ENCODE measurements at places on chromosomes 3 and 15.

- peak; percentile 50 for DNase-seq
These were observed 888 bp downstream of the TMOD3 start for GRCh38 chr15:51830276-51830806.

DNA sequence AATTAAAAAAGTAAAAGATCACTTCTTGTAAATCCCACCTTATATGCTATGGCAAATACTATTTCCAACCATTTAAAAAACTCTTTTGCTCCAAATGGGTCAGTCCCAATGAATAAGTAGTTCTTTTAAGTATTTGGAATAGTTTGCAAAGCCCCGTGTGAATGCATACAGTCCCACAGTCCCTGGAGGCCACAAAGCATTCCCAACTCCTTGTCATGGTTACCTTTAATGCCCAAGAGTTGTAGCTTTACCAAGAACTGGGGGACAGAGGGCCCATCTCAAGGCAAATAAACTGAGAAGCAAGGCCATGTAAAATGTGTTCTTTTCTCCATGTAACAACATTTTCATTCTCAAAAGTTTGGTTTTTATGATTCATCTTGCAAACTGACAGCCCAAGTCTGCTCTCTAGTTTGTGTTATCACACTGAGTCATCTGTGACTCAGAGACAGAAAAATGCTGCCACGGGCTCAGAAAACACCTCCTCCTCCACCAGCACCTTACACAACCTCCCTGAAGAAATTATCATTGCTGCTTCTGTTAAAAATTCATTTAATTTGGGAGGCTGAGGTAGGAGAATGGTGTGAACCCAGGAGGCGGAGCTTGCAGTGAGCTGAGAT lies 336.2 kb downstream of the ERC2 start:
- peak; percentile 94 for DNase-seq

DNA sequence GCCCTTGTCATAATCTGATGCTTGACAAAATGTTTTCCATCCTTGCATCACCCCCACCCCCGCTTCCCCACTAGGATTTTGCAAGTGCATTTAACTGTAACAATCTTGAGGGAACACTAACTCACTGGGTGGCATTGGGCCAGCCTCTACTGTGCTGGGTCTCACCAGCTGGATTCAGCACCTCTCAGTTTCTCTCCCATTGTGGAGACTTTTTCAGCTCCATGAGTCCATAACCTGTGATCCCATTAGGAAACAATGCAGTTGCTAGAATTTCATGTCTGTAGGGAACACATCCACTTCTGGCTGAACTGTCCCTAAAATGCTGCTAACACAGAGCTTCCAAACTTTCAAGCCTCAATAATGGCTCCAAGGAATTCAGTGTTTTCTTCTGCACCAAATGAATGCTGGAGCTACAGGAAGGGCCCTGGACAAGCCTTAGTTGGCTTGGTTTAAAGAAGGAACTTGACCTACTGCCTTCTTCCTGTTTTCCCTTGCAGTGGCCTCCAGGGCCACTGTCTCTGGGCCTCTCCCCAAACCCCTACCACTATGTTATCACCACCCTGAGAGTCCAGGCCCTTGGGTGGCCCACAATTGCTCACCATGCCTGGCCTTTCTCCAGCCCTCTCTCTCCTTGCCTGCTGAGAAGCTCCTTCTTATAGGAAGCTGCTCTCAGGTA lies 15.6 kb downstream of the CYP19A1 start:
- no peak for DNase-seq

DNA sequence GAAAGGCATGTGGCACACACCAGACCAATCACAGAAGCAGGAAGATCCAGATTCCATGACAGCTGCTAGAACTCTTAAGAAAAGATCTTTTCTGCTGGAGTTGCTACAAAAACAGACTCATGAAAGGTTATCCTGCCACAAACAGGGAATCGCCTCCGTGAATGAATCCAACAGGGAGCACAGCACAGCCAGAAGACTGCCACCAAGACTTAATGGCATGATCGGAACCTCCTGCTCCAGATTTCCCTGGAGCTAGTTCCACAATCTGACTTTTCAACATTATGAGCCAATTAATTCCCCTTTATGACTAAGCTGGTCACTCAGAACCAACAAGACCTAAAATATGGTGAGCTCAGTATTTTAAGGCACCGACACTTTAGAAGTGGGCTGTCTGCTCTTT lies 232.5 kb downstream of the FOXP1 start:
- DNase-seq = no peak

DNA sequence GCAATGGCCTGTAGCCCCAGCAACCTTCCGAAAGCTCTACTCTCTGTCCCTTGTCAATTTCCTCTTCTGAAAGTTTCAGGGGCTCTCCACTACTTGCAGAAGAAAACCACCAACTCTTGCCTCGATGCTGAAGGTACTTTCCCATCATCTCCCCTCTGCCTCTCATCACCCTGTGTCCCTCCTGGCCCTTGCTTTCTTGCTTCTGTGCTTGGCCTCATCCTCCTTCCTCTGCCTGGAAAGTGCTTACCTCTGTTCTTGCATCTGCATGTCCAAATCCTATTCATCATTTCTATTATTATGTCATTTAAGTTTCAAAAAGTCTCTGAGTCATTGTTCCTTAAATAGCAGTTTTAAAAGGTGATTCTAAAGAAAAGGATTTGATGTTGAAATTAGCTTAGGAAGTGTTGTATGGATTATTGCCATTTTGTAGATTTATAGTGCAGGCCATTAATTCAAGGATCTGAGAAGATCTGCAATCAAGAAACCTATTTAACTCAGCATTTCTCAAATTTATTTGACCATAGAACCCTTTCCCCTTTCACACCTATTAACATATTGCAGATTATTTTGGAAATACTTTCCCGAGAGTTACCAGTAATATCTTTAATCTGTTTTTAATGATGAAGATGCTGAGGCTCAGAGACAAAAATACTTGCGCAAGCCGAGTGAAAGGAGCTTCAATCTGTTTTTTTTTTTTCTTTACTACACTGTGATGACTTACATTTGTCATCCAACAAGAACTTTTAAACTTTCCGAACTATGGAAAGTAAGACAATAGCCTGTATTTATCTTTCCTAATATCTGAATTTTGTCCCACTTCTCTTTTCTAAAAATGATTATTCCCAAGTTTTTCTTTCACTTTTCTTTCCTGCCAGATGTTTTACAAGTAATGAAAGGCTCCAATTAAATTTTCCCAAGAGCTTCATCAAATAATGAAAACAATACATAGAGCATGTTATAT lies 22.3 kb upstream of the CFAP161 start:
- no peak for DNase-seq

DNA sequence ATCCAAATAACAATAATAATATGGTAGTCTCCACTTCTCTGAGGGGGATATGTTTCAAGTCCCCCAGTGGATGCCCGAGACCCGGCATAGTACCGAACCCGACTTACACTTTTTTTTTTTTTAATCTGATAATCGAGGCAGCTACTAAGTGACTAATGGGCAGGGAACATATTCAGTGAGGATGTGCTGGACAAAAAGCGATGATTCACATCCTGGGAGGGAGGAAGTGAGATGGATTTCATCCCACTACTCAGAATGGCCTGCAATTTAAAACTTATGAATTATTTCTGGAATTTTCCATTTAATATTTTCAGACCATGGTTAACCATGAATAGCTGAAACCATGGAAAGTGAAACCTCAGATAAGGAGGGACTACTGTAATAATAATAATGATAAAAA lies 49.5 kb upstream of the SELENOK start:
- DNase-seq = peak; percentile 67

DNA sequence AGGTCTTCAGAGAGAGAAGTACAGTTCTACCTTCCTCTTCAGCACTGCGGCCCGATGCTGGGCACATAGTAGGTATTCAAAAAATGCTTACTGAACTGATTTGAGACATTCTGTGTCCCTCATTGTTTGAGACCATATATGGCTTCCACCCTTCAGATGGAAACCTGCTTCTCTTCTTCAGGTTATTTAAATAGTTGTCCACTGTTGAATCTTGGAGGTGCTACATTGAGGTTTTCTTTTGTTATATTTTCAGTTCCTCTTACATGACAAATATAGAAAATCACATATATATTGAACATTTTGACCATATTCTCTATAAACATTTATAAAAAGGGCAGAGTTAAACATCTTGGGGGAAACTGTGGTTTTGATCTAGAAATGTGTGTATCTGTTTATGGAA lies 200.2 kb upstream of the LRRC3B start:
- DNase-seq = no peak

GRCh38 chr3:150269526-150269925 lies 138.6 kb upstream of the TSC22D2 start:
- DNase-seq = no peak

Data from EL (cell line).